Large intestine (tissue), 12 donors: ENCODE measurements at places on chromosomes 2 and 18. TPM values are rescaled to one million over a fixed set of nuclear protein-coding genes. Genes with fewer than 3 reads are reported as not detected.
A peak's percentile ranks its signal among the peaks of the same experiment; 100 is the strongest.

DNA sequence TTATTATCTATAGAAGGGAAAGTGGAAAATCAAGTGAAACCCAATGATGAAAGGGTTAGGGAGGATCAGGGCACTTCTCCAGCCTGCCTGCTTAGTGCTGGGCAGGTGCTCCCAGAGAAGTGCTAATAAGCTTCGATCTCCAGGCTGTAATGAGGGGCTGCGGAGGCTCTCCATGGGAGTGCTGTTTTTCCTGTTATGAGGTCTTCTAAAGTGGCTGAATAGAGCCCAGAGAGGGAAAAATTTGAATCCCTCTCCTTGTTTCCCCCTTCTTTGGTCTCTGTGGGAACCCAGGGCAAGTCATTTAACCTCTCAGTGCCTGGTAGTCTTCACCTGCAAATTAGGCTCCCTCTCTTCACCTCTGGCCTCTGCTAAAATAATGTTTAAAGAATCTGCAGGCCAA lies 351.7 kb upstream of the DCC start:
- no peak for DNase-seq

DNA sequence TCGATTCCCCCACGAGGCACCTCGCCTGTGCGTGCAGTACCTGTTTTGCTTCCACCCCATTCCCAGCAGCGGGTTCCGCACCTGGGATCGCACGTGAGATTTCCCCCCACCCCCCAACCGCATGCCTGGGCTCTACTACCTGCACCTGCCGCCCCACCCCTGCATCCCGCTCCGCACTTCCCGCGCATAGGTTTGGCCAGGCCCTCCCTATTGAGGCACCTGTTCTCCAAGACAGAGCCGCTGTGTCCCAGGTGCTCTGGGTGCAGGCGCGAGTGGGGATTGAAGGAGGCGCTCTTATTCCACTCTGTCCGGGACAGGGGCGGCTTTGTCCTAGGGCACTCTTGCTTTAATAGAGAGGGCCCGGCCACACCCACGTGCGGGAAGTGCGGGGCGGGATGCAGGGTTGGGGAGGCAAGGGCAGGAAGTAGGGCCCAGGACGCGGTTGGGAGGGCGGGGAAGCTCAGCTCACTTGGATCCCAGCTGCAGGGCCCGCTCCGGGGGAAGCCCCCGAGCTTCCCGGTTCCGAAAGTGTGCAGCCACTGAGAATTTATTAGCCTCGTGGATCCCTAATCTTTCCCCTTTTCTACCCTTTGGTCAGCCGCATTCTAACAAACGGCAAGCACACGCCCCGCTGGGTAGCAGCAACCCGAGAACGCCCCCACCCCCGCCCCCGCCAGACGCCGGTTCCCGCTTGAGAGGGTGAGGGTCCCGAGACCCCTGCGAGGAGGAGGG lies 670 bp upstream of the MOCOS start:
- DNase-seq = peak; percentile 61

DNA sequence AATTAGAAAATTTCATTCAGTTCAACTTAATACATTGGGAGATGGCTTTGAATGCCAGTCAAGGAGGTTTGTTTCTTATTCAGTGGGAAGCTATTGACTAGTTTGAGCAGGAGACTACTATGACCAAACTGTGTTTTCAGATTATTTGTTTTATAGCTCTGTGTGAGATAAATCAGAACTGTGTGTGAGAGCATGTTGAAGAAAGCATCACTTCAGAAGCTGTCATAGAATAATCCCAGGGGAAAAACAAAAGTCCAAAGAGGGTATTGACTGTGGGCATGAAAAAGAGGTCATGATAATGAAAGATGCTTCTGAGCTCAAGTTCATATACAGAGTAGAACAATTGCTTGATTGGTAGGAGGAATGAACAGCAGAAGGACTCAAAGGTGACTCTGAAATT lies 160.6 kb downstream of the MAP2 start:
- DNase-seq = no peak

DNA sequence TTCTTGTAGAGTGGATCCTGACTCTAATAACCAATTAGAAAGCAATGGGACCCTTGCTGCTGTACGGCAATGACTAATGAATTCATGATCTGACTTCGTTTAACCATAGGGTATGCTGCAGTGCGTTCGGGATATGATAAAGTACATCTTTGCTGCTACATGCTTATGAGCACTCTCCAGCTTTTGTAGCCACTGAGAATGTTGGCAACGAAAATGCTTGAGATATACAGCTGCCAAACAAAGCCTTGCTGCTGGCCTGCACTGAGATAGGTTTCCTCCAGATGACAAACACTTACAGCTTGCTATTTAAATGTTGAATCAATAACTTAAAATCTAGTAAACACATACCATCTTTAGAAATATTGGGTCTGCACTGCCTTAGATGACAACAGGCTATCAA lies 372.4 kb upstream of the SLC8A1 start:
- DNase-seq = no peak

- no peak for DNase-seq
Measured at GRCh38 chr2:236264256-236264655, at the start of gene ASB18. TSS of gene ASB18 (minus strand) at chr2:236264406. CDS start at chr2:236264345, 61 bp downstream.

DNA sequence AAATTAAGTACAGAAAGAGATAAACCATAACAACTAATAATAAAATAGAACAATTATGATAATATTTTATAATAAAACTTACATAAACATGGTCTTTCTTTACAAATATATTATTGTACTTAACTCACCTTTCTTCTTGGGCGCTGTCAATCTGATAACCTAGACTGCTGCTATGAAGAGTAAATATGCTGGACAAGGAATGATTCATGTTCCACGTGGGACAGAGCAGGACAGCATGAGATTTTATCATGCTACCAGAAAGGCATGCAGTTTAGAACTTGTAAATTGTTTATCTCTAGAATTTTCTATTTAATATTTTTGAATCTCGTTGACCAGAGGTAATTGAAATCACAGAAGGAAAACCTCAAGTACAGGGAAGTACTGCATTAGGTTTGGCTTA lies 210.7 kb downstream of the ANKRD30B start:
- DNase-seq = no peak

- no peak for DNase-seq
Measured at GRCh38 chr2:127887082-127887775, 1.5 kb upstream of the AMMECR1L start.

DNA sequence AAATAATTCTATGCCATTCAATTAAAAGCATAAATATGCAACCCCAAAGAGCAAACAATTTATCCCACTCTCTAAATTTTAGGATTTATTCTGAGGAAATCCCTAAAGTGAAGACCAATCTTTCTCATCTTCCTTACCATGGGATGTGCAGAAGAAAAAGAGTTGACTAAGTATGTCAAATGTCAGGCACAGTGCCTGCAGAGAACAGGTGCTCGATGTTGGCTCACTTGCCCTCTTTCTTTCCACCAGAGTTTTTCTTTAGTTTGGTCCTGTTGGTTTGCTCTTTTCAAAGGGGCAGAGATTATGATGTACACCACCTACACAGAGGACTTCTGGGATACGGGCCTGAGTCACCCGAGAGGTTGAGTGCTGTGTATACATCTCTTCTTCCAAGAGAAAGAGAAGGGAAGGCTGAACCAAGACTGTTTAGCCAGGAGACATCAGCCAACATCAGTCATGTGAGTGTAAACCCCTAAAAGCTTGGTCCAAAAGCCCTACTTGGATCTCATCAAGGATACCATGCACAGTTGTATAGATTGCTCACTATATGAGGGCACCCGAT lies 51.7 kb downstream of the SUMO1 start:
- DNase-seq = no peak

DNA sequence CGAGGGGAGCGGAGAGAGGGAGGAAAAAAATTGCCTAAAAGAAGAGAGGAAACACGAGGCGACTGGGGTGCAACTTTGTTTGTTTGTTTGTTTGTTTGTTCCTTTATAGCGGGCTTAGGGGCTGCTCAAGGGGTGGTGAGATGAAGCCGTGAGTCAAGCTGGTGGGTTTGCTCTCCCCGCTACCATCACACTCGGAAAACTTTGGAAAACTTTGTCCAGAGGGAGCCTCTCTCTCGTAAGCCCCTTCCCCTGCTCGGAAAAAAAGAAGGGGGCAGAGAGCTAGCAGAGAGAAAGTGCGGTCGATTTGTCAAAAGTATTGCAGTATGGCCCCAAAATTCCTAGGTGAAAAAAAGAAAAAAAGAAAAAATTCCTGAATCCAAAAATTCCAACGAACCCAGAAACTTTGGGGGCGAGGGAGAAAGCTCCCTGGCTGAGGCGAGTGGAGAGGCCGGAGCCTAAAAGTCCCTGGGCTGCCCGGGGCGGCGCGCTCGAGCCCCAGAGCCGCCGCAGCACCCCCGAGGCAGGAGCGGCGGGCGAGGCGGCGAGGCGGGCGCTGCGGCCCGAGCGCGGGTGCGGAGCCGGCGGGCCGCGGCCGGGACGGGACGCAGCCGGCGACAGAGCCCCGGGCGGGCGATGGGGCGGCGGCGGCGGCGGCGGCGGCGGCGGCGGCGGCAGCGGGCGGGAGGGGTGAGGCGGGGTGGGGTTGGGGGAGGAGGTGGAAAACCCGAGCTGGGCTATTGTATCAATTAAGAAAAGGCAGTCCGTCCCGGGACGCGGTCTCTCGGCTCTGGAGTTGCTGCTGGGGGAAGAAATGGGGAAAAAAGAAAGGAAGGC lies 558 bp upstream of the CYP26B1 start:
- DNase-seq = no peak

- no peak for DNase-seq
Measured at GRCh38 chr2:241936457-241937133, 67.1 kb downstream of the RTP5 start.

GRCh38 chr2:128166746-128167353 lies 75.8 kb downstream of the UGGT1 start:
- peak; percentile 71 for DNase-seq

DNA sequence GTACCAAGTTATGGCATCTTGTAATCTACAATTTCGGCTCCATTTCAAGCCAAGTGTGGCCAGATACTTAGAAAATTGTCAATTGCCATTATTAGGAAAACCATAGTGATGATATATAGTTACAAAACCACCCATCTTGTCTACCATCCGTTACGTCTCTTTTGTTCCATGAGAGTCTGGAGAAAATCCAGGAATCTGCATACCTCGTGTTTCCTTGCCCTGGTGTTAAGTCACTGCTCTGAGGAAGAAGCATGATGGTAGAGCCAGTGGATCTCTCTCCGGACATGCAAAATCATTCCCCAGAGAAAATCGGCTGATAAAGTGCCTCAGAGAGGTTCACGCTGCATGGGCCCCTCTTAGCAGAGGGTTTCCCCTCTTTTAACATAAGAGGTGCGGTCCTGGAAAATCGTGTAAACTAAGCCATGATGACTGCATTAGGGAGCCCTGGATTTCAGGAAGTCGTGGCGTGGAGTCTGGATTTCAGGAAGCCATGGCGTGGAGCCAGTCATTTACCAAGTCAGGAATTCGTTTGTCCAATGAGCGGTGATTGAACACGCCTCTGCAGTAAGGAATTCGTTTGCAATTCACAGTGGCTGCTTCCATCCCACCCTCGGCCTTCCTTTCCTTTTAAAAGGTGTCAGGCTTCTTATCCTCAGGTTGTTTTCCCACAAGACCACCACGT lies 158.5 kb upstream of the TPO start:
- no peak for DNase-seq

DNA sequence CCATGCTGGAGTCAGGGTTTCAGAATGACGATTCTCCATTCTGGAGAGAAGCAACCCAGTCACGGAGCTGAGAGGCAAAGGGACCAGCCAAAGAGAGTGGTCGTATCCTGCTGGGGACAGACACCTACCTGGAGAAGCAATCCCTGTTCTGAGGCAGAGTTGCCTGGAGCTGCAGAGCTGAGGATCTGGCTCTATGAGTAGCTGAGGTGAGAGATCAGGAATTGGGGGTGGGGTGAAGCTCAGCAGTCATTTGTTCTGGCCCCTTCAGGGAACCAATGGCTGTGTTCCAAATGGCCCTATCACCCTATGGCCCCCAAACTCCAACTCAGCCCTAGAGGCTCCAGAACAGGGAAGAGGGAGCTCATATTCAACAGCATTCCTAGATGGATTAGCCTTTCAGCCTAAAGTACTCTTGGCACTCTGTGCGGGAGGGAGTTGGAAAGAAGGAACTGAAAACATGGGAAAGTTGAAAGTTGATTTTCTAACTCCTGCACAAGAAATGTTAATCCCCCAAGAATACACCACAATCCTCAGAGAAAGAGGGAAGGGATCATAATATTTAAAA lies 3.3 kb upstream of the ATRAID start:
- DNase-seq = no peak

DNA sequence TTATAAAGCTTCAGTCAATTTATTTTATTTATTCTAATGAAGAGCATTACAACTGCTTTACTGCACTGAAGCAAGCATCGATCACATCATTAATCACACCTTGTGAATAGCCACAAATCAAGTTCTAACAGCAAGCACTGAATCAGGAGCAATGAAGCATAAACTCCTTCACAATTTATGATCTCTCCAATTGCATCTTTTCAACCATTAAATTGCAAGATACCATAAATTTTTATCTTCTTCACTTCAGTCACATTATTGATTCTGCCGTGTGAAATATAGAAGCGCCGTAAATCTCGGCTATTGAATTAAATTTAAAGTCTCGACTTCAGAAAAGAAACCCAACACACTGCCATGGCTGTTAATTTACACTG lies 298.7 kb downstream of the CDCA7 start:
- no peak for DNase-seq

DNA sequence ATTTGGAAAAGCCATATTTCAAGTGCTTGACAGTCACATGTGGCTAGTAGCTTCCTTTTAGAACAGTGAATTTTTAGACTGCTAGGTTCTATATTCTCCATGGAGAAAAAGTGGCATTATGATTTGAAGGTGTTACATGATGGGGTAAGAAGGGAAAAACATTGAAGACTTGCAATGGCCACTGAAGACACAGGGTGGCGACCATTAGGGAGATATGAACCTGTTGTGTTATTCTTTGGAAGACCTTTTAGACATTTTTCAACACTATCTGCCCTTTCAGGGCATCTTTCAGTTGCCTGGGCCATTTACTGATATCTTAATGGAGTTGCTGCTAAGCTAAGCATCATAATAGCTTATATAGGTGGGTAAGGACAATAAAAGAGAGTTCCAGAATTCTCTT lies 1387.2 kb downstream of the SUCLG1 start:
- no peak for DNase-seq

DNA sequence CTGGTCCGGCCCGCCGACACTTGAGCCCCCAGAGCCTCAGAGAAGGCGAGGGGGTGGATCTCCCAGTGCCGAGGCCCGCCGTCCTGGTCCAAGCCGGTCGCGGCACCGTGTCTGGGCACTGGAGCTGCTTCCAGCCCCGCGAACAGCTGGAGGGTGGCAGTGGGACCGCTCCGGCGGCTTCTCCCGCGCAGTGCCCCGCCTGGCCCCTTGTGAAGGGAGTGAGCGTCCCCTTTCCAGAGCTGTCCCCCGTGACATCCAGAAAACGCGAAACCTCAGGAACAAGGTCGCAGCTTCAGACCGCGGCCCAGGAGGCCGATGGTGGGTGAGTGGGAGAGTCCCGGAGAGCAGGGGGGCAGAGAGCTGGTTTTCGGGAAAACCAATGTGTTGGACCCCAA lies 579 bp upstream of the EMX1 start:
- no peak for DNase-seq

- peak; percentile 31 for DNase-seq
Measured at GRCh38 chr2:206004004-206004693, 81.8 kb downstream of the INO80D start.

RGPD4 gene
- polyA plus RNA-seq = 0.01 TPM

AQP4 gene
- polyA plus RNA-seq = 0.57 TPM

ANKRD30BL gene
- polyA plus RNA-seq = 0.09 TPM

KCNG3 gene
- polyA plus RNA-seq = 0.21 TPM

PPP4R3B gene
- polyA plus RNA-seq = 82.0 TPM

ZBTB14 gene
- 13.4 TPM for polyA plus RNA-seq

TMEM169 gene
- 4.1 TPM for polyA plus RNA-seq

DNAJC5G gene
- 0.19 TPM for polyA plus RNA-seq

RAB27B gene
- polyA plus RNA-seq = 9.6 TPM

IL37 gene
- 1.6 TPM for polyA plus RNA-seq

TRIM43 gene
- polyA plus RNA-seq = not detected
